Activated CD4-positive, alpha-beta T cell treated with anti-CD3 and anti-CD28 coated beads, Interleukin-10, Interleukin-2, amounts not matched to agents 100 ng/mL and 50 ng/mL, durations not matched to agents 16 hours and 8 hours (primary cell): ENCODE measurements at places on chromosomes 2 and 18.

GRCh38 chr2:45459860-45460259 lies 151.2 kb downstream of the SRBD1 start:
- DNase-seq = no peak

GRCh38 chr2:10310309-10310888 lies 7.7 kb downstream of the HPCAL1 start:
- DNase-seq = no peak

GRCh38 chr18:27240383-27240782 lies 55.3 kb upstream of the CHST9 start:
- no peak for DNase-seq

- DNase-seq = no peak
These were observed 12.5 kb downstream of the ERBB4 start for GRCh38 chr2:212526059-212526458.

- DNase-seq = no peak
These were observed 111.4 kb upstream of the CDC42EP3 start for GRCh38 chr2:37782721-37783371.

DNA sequence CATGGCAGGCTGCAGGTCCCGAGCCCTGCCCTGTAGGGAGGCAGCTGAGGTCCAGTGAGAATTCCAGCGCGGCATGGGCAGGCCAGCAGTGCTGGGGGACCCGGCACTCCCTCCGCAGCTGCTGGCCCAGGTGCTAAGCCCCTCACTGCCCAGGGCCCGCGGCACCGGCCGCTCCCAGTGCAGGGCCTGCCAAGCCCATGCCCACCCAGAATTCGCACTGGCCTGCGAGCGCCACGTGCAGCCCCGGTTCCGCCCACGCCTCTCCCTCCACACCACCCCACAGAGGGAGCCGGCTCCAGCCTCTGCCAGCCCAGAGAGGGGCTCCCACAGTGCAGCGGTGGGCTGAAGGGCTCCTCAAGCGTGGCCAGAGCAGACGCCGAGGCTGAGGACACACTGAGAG lies 158.5 kb upstream of the ACVR2A start:
- DNase-seq = no peak

- DNase-seq = no peak
These were observed 28.8 kb downstream of the CCDC93 start for GRCh38 chr2:117985092-117985491.

- DNase-seq = no peak
These were observed 1.6 kb upstream of the KDSR start for GRCh38 chr18:63368611-63369010.

GRCh38 chr2:207086136-207086535 lies 79.6 kb downstream of the KLF7 start:
- DNase-seq = no peak

- DNase-seq = no peak
These were observed 1322.6 kb downstream of the LRP1B start for GRCh38 chr2:140808211-140808610.

GRCh38 chr2:152126664-152127063 lies 27.8 kb upstream of the CACNB4 start:
- DNase-seq = no peak

- peak; percentile 28 for DNase-seq
These were observed 78.2 kb downstream of the TCF4 start for GRCh38 chr18:55509631-55510324.
